Right renal pelvis (tissue), 4 donors: ENCODE measurements at places on chromosomes 3 and 15. TPM values are rescaled to one million over a fixed set of nuclear protein-coding genes. Genes with fewer than 3 reads are reported as not detected.

- DNase-seq: no peak
Observed at GRCh38 chr3:120875989-120876388, 32.0 kb upstream of the STXBP5L start.

DNA sequence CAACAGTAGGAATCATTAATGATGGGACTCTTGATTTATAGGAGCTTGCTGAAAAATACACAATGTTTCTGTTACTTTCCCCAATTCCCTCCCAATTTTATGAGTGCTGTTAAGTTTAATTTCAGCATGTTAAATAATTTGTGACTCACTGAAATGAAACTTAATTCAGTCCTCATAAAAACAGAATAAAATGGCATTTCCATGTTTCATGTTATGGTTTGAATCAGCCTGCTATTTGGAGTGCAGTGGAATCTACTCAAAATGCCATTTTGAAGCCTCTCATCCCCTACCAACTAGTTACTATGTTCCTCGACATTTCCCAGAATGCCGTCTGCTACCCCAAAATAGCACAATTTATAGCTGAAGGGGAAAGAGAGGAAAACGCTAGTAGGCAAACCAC lies 237.5 kb downstream of the ADAMTS17 start:
- no peak for DNase-seq

DNA sequence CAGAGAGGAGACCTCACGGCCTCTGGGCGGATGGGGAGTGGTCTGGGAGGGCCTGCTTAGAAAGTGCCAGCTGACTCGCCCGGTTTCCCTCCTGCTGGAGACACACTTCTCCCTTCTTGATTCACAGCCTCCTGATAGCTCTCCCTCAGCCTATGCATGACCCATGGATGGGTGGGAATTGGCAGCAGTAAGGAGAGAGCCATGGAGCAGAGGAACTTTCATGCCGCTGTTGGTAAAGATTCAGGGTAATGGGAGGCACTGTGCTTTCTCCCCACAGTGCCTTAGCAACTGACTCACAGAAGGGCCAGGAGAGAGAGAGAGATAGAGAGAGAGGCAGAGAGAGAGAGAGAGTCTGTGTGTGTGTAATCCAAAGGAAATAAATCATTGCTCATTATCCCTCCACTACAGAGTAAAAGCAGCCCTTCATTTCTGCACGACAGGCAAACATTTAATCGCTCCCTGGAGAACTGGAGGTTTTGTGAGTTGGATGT lies 82.8 kb downstream of the SEMA5B start:
- DNase-seq: no peak

The SELENOK gene
- polyA plus RNA-seq: 79.0 TPM

GRCh38 chr15:25683911-25684310 lies 179.2 kb downstream of the ATP10A start:
- DNase-seq: no peak

DNA sequence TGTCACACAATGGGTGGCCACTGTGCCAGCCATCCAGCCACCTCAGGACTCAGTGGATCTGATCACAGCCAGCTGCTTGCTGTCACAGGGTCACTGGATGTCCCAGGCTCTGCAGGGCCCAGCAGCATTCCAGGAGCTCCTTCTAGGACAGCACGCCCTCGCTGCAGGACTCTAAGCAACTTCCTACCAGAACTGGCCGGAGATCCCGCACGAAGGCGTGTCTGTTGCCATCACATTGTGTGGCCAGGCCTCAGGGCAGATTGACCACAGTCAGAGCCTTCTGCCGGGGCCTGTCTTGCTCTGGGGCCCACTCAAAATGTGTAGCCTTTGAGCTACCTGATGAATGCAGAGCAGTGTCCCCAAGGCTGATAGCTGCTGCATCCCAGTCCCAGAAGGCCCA lies 24.6 kb downstream of the DNAJB8 start:
- DNase-seq: no peak

DNA sequence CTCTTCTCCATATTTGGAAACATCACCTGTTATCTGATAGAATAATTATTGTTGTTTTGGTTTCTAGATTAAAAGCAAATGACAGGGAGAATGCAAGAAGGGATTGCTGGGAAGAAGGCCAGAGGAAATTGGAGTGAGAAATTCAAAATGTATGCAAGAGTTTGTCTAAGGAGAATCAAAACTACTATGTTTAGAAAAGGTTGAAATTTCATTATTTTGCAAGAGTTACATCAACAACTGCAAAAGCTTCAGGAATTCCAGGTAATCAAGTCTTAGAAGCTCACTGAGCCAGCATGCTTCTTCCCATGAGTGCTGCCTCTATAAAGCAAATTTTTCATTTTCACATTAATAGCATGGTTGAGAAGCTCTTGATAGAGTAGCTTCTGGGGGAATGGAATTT lies 177.2 kb upstream of the GBE1 start:
- DNase-seq: no peak

The TTLL3 gene
- polyA plus RNA-seq: 38.6 TPM

The CCDC39 gene
- 7.9 TPM for polyA plus RNA-seq

DNA sequence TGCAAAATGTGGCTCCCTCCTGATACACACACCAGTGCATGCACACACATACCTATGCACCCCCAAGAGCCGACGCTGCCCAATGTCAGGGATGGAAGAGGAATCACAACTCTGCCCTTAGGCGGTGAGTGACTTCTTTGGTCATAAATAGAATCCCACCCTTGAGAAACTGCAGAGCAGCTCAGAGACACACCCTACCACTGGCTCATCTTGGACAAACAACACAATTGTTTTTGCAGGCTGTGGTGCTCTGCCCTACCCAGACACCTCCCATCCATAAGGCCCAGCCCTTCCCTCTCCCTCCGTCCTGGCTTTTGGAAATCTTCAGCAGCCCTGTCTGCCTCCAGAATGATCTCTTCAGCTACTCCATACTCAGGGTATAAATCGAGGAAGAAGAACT lies 73.8 kb upstream of the HRH1 start:
- DNase-seq: no peak

GRCh38 chr15:73841756-73842725 lies 31.3 kb upstream of the TBC1D21 start:
- DNase-seq: no peak

The ERC2 gene
- polyA plus RNA-seq: 3.3 TPM

DNA sequence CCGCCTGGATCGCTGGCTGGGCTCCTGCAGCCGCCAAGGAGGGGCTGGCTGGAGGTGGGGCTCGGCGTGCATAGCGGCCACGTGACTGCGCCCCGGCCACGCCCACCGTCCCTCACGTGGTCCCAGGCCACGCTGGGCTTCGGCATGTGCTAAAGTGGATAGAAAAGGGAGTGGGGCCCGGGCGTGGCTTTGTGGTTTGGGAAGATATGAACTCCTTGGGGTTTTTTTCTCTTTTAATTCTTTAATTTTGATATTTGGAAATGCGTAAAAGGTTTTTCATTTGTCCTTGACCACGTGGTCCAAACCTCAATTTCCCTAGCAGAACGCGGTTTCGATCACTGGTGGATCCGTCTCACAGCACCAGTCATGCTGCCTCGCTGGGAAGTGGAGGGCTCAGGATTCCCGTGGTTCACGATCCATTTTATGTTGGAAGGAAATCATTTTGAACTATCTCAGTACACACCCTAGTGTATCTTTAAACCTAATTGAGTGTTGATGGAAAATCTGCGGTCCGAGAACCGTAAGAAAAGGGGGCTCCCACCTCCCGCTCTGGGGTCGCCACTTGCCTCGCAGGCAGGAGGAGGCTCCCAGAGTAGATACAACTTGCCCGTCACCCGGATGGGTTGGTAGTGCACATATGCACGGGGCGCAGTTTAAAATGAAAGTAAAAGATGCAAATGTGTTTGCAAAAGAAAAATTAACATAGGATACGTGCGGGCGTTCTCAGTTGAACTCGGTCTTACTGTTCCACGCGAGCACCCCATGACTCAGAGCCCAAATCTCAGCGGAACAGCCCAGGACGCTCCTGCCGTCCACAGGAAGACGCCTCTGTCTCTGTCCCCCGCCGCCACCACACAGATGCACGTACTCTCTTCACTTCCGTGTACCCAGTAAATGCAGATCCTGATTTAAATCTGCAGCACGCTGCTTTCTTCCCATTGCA lies 141.9 kb downstream of the PGPEP1L start:
- no peak for DNase-seq

The PDIA5 gene
- polyA plus RNA-seq: 32.9 TPM

DNA sequence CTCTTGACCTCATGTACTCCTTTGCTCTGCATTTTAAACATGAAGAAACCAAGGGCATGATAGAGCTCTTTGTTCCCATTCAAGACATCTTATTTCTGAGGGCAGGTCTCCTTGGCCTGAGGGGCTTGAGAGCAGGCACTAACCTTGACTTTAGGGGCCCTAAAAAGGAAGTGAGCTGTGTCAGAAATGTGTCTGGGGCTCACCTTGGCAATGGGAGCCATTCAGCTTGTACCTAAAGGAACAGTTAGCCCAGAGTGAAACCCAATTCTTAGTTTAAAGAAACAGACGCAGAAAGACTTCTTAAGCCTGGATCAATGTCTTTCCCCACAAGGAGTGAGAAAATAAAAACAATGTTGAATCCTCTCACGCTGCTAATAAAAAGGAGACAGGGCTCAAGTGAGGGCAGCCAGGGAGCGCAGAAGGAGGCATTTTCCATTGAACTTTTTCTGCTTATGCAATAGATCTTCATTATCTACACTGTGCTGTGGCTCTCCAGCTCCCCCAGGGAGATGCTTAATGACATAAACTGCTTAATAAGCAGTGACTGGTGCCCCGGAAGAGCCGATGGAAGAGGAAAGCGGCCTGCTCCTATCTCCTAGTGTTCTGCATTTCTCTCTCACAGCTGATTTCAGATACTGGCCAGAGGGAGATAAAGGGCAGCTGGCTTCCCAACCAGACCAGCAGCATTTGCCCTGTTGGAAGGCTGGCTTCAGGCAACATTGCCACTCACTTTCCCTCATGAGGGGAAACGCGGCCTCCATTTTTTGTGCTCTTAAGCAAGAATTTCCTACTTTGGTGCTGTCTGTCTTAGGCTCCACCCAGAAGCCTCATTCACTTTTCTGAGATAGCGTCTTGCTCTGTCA lies 152.0 kb downstream of the OPA1 start:
- no peak for DNase-seq

DNA sequence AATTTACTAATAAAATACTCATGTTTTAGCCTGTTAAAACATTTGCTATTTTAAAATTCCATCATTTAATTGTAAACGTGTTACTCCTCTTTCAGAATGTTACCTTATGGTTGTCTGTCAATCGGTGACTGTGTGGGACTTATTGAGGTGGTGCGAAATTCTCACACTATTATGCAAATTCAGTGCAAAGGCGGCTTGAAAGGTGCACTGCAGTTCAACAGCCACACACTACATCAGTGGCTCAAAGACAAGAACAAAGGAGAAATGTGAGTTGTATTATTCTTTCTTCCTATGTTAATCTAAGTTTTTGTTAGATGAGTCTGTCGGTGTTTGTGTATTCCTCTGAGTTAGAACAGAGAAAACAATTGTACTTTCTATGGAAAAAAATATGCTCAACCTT lies 21.7 kb downstream of the KCNMB3 start:
- no peak for DNase-seq

DNA sequence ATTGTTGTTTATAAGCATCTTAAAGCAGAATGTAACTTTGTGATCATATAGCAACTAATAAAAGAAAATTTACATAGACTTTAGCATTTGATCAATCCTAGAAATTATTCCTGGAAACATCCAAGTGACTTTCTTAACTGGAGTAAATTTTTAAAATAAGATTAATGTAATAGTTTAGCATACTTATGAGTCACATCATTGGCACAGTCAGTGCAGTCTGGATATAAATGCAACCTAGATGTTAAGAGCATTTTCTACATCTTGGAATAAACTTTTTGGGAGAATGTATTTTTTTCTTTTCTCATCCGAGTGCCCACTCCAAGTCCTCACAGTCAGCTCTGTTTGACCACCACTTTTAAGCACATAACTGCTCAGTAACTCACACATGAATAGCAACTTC lies 324.6 kb upstream of the PLSCR5 start:
- DNase-seq: no peak

- DNase-seq: no peak
Observed at GRCh38 chr3:71645140-71645539, 61.6 kb upstream of the FOXP1 start.

The RETNLB gene
- polyA plus RNA-seq: not detected

The GPR176 gene
- 15.1 TPM for polyA plus RNA-seq

DNA sequence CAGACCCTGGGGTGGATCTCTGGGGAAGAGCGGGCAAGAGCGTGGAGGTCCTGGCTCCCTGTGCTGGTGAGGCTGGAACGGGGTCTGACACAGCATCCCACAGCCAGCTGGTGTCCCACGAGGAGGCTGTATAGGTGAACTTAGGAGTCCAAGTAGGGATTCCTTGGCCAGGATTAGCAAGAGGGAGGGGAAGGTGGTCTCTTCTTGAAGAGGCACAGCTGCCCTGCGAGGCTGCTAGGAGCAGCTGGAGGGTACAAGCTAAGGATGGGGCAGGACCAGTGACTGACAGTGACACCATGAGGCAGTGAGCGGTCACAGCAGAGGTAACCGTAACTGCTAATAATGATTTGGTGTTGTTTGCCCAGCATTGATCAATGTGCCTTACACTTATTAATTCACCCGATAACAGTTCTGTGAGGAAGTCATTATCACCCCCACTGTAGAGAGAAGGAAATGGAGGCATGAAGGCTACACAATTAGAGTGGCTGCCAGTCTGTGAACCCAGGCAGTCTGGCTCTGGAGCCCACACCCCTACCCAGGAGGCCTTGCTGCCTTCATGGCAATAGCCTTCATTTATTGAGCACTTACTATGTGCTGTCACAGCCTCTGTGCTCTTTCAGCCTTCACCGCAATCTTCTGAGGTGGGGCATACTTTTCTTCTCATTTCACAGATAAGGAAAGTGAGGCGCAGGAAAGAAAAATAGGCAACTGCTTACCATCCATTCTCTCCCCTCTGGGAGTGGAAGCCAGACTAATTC lies 59.4 kb downstream of the TMEM44 start:
- DNase-seq: no peak

- DNase-seq: no peak
Observed at GRCh38 chr3:196207833-196208607, 3.2 kb downstream of the ZDHHC19 start.
